ENCODE measurements at places on chromosomes 1 and 21.

DNA sequence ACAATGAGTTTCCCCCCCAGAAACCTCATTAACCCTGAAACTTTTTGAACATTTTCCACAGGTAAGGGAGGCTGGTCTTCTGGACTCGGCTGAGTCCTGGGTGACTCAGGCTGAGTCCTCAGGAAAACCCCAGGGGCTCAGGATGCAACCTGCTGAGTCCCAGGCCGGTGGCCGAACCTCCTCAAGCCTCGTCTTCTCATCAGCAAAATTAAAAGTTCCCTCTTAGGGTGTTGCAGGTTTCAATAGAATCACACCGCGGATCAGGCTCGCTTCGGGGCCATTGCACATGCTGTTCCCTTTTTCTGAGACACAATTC, 35.0 kb upstream of the GRHL3 start:
- no peak for DNase-seq

GRCh38 chr1:162022626-162023025, 1.0 kb downstream of the OLFML2B start:
- no peak for DNase-seq

GRCh38 chr21:42797522-42797921, 81.8 kb downstream of the WDR4 start:
- DNase-seq, result no peak

DNA sequence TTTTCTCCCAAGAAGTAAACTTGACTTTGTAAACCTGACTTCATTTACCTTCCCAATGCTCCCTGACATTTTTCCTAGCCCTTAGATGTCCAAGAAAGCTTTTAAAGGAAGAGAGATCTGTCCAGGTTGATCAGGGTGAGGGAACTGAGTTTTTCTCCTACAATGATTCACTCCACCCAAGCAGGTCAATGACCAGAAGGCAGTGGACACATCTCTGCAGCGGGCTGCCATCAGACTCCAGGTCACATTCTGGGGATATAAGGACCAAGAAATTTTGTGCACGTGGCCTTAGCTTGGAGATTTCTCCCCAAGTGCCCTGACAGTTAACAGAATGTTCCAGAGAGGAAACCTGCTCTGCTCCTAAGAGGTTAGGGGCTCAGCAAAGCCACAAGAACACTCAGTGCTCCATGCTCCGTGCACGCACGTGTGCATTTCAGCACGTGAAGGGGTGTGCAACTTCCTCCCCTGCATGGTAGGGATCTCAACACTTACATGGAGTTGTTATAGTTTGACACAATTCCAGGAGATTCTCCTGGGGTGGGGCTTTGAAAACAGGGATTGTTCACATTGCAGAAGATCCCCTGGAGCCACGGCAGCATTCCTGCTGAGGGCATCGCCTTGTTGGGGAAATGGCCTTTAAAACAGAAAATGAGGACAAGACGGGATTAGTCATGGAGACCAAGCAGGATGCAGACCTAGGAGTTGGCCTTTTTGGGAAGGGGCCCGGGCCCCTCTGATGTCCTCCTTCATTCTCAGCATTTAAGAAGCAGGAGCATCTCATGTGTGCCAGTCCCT, 9.8 kb downstream of the ABCA4 start:
- DNase-seq, result no peak
